ENCODE measurements at places on chromosomes 13 and 19. TPM values are rescaled to one million over a fixed set of nuclear protein-coding genes. Genes with fewer than 3 reads are reported as not detected.

Gene MCEMP1
- not detected for total RNA-seq

Gene OR2Z1
- total RNA-seq: not detected

Gene FFAR3
- 0.21 TPM for total RNA-seq

Gene UBE2L5
- not detected for total RNA-seq

Gene TNNI3
- total RNA-seq: not detected

Gene TLE5
- 380 TPM for total RNA-seq

Gene GARIN5A
- 0.21 TPM for total RNA-seq

Gene ZNF296
- total RNA-seq: 4.7 TPM

Gene IGFL2
- total RNA-seq: 0.40 TPM

Gene CDC16
- total RNA-seq: 84.5 TPM

Gene TNFSF9
- total RNA-seq: 6.4 TPM

Gene SLC7A10
- not detected for total RNA-seq

Gene TRPC4
- not detected for total RNA-seq

Gene ACER1
- not detected for total RNA-seq

Gene PSG6
- not detected for total RNA-seq

Gene EID2
- 17.6 TPM for total RNA-seq

Gene SLC15A1
- not detected for total RNA-seq

Gene TMTC4
- 22.5 TPM for total RNA-seq

Gene FGF21
- total RNA-seq: not detected

Gene ZNF681
- total RNA-seq: 2.6 TPM

Gene CATSPERD
- total RNA-seq: not detected

Gene KLK3
- not detected for total RNA-seq

Gene LRRC4B
- 0.12 TPM for total RNA-seq

Gene CYP4F11
- total RNA-seq: not detected

Gene DPF1
- 2.0 TPM for total RNA-seq

Gene NBEA
- total RNA-seq: 0.14 TPM

Gene MAG
- total RNA-seq: not detected

Gene ZNF471
- 0.09 TPM for total RNA-seq

Gene INSL3
- total RNA-seq: 8.7 TPM

Gene DOHH
- total RNA-seq: 24.4 TPM

Gene ZNF17
- total RNA-seq: 7.4 TPM

Gene TEX26
- not detected for total RNA-seq

Gene APOE
- 1.1 TPM for total RNA-seq

Gene IL4I1
- total RNA-seq: 40.4 TPM

Gene LACC1
- 2.3 TPM for total RNA-seq

Gene NTN5
- 0.78 TPM for total RNA-seq

Gene C1QTNF9B
- not detected for total RNA-seq

Gene NXNL1
- total RNA-seq: not detected

Gene MBD3L2
- total RNA-seq: not detected

Gene ZNF628
- total RNA-seq: 10.0 TPM

All from activated CD4-positive, alpha-beta T cell treated with anti-CD3 and anti-CD28 coated beads, Interleukin-2, amount 10 ng/mL, durations not matched to agents 24 days and 14 days (primary cell).